ENCODE measurements at places on chromosomes 4 and X. TPM values are rescaled to one million over a fixed set of nuclear protein-coding genes. Genes with fewer than 3 reads are reported as not detected.

The CXorf51A gene
- not detected for total RNA-seq

The EFHC2 gene
- total RNA-seq: 0.27 TPM

The DRP2 gene
- 0.82 TPM for total RNA-seq

The PFKFB1 gene
- 0.27 TPM for total RNA-seq

The MAGEA1 gene
- not detected for total RNA-seq

The AWAT2 gene
- total RNA-seq: not detected

The PNMA3 gene
- total RNA-seq: 2.6 TPM

The PDLIM3 gene
- not detected for total RNA-seq

The FAM149A gene
- 0.23 TPM for total RNA-seq

The TSPAN7 gene
- not detected for total RNA-seq

The CNKSR2 gene
- 10.7 TPM for total RNA-seq

The BBS12 gene
- total RNA-seq: 1.8 TPM

The CFI gene
- total RNA-seq: not detected

The TLR1 gene
- total RNA-seq: 5.1 TPM

The DDX60 gene
- 38.7 TPM for total RNA-seq
